Stimulated activated CD4-positive, alpha-beta T cell treated with anti-CD3 and anti-CD28 coated beads, TNF-alpha, amount 100 ng/mL, for 48 hours (primary cell): ENCODE measurements at places on chromosomes 1 and 21.
A peak's percentile ranks its signal among the peaks of the same experiment; 100 is the strongest.

DNA sequence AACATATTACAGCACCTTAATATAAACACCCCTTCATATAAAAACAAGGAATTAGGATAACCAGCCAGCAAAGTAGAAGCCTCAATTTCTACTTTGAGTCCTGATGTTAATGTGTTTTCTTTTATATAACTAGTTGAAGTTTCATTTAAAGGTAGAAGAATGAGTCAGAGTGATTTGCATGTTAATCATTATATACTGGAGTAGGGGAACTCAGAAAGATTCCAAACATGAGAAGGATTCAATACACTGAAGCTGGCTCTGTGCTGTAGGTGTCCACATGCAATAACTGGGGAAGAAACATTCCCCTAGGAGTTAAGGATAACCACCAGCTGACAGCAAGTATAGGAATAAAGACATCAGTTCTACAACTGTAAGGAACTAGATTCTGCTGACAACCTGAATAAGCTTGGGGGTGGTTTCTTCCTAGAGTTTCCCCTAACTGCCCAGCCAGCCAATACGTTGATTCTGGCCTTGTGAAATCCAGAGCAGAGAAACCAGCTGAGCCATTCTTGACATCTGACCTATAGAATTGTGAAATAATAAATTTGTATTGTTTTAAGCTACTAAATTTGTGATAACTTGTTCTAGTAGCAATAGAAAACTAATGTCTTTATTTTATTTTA is 33.4 kb upstream of the RNPC3 start:
- DNase-seq: no peak

DNA sequence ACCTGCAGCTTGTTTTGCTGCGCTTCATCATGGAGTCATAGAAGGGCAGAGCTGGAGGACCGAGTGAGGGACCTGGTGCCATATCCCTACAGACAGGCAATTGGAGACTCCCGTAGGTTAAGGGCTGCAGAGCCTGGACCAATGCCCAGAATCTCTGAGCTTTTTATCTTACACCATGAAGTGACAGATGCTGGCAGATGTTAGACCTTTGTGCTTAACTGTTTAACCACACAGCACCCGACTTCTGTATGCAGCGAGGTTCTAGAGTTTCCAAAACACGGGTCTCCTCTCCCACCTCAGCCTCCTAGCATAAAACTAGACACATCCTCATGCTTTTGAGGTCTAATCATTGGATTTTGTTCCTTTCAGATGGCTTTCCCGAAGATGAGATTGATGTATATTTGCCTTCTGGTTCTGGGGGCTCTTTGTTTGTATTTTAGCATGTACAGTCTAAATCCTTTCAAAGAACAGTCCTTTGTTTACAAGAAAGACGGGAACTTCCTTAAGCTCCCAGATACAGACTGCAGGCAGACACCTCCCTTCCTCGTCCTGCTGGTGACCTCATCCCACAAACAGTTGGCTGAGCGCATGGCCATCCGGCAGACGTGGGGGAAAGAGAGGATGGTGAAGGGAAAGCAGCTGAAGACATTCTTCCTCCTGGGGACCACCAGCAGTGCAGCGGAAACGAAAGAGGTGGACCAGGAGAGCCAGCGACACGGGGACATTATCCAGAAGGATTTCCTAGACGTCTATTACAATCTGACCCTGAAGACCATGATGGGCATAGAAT is 47.6 kb downstream of the B3GALT5 start:
- DNase-seq: no peak

DNA sequence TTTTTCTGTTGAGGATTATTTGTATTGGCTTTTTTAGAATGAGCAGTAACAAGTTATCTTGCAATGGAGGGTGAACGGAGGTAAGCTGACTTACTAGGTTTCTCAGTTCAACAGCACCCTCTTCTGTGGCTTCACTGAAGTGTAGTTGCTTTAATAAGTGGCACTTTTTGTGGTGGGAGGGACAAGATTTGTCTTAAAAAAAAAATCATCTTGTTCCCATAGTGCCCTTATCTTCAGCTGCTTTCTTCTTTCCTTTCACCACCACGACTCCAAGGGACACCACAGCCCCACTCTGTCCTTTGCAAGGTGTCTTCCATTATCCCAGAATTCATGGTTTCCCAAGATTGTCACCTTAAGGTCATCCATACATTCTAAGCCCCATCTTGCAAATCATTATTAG is 92.9 kb downstream of the PIGK start:
- no peak for DNase-seq

DNA sequence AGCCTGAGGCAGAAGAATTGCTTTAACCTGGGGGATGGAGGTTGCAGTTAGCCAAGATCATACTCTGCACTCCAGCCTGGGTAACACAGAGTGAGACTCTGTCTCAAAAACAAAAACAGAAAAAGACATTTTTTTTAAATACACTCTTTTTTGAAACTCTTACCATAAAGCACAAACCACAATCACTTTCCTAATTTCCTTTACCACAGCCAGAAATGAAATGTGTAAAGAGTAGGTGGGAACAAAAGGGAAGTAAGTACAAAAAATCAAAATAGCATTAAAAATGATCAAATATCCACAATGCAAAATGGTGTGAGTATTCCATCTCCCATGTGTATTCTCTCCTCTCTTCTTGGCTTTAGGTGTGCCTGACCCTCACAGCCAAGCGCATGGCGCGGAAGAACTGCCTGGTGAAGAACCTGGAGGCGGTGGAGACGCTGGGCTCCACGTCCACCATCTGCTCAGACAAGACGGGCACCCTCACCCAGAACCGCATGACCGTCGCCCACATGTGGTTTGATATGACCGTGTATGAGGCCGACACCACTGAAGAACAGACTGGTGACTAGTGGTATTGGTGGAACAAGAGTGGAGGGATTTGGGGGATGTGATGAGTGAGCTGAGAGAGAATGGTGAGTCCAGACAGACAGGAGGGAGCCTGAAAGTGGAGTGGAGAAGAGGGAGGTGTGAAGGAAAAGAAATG is 14.9 kb downstream of the ATP1A4 start:
- DNase-seq: no peak

DNA sequence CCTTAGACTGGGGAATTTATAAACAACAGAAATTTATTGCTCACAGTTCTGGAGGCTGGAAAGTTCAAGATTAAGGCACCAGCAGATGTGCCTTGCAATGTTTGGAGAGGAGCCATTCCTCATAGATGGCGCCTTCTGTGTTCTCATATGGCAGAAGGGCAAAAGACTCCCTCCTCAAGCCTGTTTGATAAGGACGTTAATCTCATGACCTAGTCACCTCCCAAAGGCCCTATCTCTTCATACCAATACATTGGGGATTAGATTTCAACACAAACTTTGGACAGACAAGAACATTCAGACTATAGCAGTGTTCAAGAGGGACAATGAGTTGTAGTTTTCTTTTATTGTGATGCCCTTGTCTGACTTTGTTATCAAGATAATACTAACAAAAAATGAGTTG is 34.3 kb downstream of the PSMG1 start:
- no peak for DNase-seq

DNA sequence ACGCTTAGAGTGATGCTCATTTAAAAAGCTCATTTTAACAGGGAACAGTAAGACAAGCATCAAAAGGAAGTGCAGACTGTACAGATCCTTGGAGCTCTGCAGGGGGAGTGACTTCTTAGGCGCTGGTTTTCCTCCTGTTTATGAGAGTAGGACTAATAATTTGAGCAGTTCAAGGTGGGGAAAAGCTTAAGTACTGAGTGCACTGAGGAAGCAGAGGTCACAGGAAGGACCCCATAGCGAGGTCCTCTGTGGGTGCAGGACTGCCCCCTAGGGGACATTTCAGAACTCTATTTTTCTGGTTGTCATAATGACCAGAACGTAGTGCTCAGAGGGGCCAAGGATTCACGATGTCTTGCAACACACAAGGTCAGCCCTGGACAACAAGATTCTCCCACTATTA is 112.1 kb downstream of the HLCS start:
- peak; percentile 13 for DNase-seq

GRCh38 chr1:150995896-150996295 is 10.8 kb downstream of the MINDY1 start:
- no peak for DNase-seq
